ENCODE measurements at places on chromosomes 11 and 22.

DNA sequence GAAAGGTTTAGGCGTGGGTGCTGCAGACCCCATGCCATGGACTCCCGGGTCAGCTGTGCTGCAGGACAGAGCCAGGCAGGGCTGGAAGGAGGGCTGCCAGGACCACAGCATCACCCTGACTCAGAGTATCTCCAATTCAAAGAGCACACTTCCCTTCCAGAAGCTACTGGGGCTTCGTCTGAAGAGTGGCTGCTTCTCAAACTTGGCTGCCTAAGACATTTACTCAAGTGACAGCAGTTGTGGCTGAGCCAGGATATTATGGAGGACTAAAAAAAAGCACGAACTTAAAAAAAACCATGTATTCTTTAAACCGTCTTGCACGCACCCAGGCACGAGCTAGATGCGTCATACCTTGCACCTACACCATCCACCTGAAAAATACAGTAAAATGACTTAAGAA lies 13.0 kb upstream of the BID start:
- no peak for DNase-seq

GRCh38 chr11:105162506-105162905 lies 22.9 kb upstream of the CARD18 start:
- no peak for DNase-seq

DNA sequence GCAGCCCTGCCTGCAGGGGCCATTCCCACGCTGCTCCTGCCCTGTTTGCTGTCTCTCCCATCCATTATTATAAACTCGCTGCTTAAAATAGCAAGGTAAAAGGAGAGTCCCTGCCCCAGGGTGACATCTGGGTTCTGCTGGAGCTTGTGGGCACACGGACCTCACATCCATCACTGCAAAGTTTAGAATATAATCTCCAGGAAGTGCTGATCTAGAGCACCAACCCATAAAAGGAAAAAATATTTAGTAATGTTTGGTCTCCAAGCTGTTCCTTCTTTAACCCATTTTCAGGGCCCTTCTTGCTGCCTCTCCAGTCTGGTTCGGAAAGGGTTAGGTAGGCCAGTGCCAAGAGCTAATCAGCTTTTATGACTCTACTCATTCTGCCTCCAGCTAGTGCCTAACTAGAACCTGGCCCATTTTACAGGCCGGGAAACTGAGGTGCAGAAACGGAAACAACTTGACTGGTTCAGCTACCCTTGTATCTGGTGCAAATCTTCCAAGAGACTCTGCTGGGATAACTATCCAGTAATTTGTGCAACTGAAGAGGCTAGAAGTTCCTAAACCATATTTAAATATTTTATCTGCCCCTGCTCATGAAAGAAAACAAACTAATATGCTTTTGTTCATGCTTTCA lies 37.5 kb downstream of the IRAG1 start:
- DNase-seq = no peak

DNA sequence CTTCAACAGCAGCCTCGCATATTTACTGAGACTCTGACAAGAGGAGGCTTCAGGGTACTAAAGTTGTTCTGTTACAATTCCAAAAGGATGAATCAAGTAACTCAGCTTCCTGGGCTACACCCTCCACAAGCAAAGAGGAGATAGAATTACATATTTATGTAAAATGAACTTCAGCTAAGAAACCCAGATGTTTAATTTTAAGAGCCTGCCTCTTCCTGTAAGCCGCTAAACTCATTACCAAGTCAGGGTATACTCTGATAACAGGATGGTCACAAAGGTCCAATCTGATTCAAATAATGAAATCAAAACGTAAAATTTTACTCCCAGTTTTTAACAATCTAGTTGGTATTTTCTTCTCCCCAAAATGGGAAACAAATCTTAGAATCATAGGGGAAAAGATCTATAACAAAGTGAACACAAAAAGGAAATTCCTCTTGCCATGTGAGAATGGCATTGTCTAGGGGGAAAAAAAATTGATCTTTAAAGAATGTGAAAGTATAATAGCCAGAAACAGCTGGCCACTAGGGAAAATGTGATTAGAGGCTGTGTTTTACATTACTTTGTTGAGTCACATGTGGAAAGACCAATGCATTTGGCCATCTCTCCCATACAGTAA lies 30.9 kb downstream of the CHEK2 start:
- DNase-seq = no peak

- no peak for DNase-seq
Observed at GRCh38 chr22:42951093-42951710, 63.7 kb downstream of the PACSIN2 start.

DNA sequence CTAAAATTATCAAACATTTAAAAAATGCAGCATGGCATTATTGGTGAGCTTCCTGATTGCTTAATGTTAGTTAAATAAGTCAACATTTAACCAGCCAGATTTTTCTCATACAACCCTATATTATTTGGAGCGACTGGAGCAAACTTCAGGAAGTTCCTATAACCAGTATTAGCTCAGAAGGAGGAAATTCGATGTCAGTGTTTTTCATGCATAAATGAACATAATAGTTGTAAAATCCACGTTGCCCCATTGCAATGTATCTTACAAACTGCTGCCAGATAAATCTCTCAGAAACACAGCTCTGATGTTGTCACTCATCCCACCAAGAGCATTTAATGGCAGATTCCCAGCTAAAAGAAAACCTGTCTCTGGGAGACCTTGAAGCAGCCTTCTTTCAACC lies 278.5 kb downstream of the CASP12 start:
- DNase-seq = no peak

- no peak for DNase-seq
Observed at GRCh38 chr11:125170001-125170509, 5.5 kb downstream of the PKNOX2 start.

GRCh38 chr11:115657586-115657985 lies 153.4 kb upstream of the CADM1 start:
- DNase-seq = no peak

DNA sequence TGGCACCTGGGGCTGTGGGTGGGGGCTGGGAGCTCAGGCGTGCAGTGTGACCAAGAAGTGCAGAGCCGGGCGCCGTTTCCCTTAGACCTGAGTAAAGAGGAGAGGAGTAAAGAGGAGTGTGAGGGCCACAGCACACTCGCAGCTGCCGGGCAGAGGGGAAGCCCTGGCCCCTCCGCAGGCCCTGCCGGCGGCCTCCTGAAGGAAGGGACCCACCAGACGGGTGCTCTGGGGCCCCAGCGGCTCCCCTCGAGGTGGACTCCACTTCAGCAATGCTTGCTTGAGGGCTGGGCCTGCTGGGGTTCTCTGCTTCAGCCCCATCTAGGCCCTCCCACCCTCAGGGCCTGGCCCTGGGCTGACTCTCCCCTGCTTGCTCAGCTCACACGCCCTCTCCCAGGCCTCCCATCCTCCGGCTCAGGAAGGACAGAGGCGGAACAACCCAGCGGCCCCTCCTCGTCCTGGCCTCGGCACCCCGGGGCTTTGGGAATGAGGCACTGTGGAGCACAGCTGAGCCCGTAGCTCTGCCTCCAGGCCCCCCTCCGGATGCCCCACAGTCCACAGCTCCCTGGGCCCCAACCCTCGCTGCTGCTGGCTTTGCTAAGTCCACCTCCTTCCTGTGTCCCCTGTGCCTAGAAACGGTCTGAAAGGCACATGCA lies 1198.7 kb downstream of the BRD1 start:
- no peak for DNase-seq

DNA sequence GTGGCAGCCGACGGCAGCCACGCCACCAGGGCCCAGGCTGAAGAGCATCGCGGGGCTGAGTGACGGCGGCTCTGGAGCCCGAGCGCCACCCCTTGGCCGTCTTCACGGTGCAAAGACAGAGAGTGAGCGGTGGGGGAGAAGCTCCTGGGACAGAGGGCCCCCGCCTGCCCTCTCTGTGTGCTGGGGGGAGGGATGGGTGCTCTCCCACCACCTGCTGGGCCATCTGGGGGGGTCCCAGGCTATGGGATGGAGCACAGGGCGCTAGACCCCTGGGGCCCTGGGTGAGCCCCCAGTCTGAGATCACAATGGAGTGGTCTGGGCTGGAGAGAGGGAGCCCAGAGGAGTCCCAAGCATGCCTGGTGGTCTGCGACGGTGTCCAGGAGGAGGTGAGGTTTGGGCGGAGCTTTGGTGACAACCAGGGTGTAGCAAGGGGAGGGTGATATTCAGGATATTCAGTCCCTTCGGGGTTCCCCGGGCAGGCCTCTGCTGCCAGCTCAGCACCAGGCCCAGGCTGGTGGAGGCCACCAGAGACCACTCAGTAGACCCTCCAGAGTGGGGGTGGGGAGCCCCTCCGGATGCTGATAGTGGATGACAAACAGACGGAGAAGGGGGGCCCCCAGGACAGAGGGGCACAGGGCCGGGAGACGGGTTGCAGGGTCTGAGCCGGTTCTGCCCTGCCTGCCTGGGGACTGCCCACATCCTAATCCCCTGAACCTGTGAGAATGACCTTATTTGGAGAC lies 78.1 kb upstream of the PRR5 start:
- peak; percentile 20 for DNase-seq
